Stimulated activated CD4-positive, alpha-beta T cell treated with anti-CD3 and anti-CD28 coated beads, Interleukin-12 subunit alpha, Interleukin-12 subunit beta, amount 100 ng/mL, for 4 hours (primary cell): ENCODE measurements at places on chromosomes 2 and 18.

GRCh38 chr2:85468704-85469349 is 50.3 kb downstream of the SH2D6 start:
- no peak for DNase-seq

DNA sequence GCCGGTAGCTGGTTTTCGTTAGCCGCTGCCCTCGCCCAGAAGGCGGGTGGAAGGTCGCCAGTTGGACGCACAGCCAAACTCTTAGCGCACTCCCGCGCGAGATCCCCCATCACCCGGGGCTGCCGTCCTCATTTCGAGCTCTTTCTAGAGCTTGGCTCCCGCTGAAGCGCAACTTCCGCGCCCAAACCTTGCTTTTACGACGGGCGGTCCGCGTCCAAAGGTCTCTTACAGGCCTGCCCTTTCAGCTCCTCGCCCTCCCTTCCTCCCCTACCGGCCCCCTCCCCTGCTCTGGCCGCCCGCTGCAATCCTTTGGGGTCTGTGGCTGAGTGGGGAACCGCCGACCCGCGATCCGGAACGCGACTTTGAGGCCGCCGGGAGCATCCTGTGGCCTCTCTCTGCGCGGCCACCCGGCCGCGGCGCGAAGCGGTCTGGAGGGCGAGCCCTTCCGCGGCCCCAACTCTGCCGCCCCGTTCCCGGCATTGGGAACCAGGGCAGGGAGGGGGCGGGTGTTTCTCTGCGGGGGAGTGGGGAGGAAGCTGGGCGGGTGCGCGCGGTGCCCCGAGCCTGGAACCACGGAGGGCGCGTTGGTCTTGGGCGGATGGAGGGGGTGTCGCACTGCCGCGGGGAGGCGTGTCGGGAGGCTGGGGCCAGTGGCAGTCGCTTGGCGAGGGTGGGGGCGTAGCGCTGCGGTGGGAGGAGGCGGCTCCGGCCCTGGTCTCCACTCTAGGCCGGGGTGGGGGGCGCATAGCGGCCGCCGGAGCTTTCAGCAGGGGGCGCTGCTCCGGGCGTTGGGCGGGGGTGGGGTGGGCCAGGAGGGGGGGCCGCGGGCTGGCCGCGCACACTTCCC is at the start of gene GDF7:
Gene GDF7 (plus strand): TSS at position 841 of the 847 bp plus-strand sequence. CDS start 96 bp downstream, outside the sequence.
- DNase-seq, result peak; percentile 21

- DNase-seq, result no peak
Measured at GRCh38 chr2:85914922-85915321, 26.1 kb upstream of the ST3GAL5 start.

DNA sequence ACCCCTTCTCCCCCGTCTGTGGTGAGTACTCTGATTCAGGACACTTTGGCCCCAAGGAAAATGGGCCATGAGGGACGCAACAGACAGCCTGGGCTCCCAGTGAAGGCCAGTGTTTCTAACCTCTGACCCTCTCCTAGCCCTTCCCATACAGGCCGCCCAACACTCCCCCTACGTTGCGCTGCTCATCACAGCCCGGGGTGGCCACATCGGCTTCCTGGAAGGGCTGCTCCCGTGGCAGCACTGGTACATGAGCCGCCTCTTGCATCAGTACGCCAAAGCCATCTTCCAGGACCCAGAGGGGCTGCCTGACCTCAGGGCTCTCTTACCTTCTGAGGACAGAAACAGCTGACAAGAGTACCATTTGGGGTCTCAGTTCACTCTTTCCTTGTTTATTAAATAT is 4.0 kb downstream of the PREB start:
- no peak for DNase-seq
